Iris pigment epithelial cell (primary cell): ENCODE measurements at places on chromosomes 1 and 21.
A peak's percentile ranks its signal among the peaks of the same experiment; 100 is the strongest.

- peak; percentile 15 for DNase-seq
These were observed 40.4 kb downstream of the CASZ1 start for GRCh38 chr1:10755970-10756521.

DNA sequence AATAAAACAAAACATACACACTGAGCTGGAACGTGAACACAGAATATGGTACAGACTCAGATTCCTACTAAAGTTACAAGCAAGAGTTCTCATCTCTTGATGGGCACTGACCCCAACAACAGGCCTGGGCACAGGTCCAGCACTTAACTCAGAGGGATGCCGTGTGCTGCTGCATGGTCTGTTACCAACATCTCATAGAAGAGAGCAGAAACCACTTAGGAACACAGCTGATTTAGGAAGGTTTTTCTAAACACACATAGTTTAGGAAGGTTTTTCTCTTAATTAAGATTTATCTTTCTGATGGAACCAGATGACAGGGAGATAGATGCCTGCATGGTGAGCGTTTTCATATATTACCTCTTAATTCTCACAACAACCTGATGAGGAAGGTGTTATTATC lies 1.5 kb downstream of the GCLM start:
- DNase-seq = peak; percentile 70

DNA sequence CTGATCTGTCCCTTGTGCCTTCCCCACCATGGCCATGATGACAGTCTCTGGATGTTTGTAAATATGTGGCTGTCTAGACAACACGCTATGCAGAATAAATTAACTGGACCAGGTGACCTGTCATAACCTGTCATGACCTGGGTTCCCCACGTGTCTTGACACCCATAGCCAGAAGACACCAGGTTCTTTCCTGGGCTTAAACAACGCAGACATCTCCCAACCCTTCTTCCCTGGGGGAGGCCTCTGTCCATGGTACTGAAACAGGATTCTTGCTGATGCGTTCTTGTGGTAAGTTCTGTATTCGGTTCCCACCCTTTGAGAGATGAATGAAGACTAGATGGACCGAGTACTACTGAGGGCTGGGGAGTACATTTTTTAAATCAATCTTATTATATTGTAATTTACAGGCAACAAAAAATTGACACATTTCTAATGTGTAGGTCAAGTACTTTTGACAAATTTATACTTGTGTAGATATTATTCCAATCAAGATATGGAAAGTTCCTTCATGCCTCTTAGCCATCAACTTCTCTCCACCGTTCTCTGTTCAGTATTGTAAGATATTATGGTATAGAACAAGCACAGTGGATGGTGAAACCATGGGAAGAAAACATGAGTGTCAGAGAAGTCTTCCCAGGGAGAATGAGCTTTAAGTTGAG lies 738.8 kb downstream of the PTPRU start:
- DNase-seq = peak; percentile 37

GRCh38 chr1:150164224-150164623 lies 14.5 kb downstream of the PLEKHO1 start:
- DNase-seq = no peak

DNA sequence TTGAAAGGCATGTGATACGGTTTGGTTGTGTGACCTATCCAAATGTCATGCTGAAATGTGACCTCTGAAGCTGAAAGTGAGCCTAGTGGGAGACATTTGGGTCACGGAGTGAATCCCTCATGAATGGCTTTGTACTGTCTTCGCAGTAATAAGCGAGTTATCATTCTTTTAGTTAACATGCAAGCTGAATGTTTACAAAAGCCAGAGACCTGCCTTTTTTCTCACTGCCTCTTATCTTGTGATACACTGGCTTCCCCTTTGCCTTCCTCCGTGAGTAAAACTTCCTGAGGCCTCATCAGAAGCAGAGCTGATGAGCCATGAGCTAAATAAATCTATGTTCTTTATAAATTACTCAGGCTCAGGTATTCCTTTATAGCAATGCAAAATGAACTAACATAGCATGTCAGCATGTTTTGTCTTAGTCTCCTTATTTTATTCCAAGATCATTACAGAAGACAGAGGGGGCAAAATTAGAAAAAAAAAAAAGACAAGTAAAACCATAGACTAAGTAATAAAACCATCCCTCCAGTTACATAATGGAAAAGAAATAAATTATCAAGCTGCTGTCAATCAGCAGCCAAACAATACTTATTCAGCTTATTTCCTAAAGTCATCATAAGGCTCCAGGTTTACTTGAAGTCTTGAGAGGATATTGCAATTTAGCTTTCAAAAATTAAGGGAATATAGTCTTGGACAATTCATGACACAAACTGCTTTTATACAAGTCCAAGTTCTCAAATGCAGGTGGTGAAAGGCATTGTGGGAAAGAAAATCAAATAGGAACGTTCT lies 12.1 kb downstream of the RGS18 start:
- DNase-seq = no peak

GRCh38 chr1:21937372-21938121 lies 437 bp upstream of the HSPG2 start:
- DNase-seq = peak; percentile 78

- no peak for DNase-seq
These were observed 69.8 kb downstream of the SLC35A3 start for GRCh38 chr1:100039591-100039990.

- peak; percentile 49 for DNase-seq
These were observed 6.2 kb downstream of the AHDC1 start for GRCh38 chr1:27597516-27598294.

DNA sequence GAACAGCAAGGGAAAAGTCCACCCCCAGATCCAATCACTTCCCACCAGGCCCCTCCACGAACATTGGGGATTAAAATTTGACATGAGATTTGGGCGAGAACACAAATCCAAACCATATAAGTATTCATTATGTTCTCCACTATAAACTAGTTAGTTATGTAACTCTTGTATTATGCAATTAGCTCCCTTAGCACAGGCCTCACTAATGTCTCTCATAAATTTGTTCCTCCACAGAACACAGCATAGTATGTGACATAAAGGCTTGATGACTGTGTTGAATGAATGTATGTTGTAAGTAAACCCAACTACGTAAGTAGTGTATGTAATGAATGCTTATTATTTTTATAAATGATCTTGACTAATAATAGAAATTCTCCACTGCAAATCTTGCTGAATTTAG lies 223.3 kb upstream of the ZRANB2 start:
- peak; percentile 27 for DNase-seq

DNA sequence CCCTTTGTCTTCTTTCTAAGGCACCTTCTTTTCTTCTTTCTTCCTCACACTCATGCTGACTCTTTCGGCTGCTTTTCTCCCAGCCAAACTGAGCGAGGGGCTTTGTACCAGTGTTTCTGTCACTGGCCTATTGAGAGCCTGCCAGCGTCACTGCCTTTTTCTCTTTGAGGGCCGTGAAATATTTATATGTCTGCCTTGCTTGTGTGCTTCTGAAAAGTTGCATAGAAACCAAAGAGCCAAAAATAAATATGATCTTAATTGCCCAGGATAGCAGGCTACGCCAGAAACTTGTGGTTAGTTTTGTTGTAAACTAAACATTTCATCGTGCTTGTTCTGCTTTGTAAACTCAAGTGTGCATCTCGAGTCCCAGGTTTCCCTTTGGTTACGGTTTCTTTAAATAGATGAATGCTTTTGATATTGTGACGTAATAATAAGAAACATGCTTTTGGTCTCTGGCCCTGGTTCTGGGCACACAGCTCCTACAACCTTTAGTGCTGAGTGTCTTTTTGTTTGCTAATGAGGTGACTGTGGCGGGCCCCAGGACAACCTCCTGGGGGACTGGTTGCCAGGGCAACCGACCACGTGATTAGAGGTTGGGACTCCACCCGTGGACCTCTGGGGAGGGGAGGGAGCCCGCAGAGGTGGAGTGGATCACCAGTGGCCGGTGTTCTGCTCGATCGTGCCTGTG lies 10.8 kb downstream of the SLC37A1 start:
- peak; percentile 28 for DNase-seq

DNA sequence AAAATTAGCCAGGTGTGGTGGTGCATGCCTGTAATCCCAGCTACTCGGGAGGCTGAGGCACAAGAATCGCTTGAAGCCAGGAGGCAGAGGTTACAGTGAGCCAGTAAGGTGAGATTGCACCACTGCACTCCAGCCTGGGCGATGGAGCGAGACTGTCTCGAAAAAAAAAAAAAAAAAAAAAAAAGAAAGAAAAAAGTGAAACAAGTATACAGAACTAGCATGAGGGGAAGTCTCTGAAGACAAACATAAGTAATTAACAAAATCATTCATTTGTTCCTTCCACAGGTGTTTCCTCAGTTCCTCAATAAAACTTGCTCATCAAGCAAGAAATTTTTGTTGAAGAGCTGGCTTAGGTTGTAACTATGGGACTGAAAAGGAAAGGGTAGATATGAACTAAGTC lies 52.2 kb upstream of the CNN3 start:
- no peak for DNase-seq

GRCh38 chr1:206734499-206735142 lies 36.0 kb upstream of the IL19 start:
- DNase-seq = peak; percentile 27

DNA sequence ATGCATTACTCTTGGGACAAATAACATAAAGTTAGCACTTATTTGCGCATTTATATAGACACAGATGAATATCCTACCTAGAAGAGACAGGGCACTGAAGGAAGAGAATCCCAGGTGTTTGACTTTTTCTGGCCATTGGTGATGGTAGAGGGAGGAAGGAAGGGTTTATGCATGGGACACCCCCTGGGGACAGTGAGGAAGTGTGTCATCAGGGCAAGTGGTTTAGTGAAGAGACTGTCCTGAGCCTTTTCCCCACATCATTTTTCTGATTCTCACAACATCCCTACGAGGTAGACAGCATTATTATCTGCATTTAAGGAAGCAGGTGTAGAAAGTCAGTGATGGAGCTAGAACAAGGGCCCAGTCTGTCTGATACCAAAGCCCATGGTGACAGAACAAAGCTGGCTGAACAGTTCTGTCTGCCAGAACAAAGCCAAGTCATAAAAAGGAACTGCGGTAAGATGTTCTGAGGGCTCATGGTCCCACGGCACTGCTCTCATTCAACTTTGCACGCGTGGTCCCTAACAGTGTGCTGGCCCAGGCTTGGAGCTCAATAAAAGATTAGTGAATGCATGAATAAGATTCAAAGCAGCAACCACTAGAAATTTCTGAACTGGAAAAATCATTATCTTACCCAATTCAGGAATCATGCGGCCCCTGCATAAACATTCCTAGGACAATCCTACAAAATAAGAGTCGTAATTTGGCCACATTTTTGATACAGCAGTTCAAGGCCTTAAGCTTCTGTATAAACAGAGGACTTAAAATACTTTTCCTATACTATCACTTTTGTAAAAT lies 12.2 kb upstream of the CDC42BPA start:
- peak; percentile 73 for DNase-seq

- DNase-seq = no peak
These were observed 3.8 kb downstream of the SRARP start for GRCh38 chr1:16007671-16008341.
